T47D (cell line): ENCODE measurements at places on chromosomes 2 and 18.
A peak's percentile ranks its signal among the peaks of the same experiment; 100 is the strongest.

DNA sequence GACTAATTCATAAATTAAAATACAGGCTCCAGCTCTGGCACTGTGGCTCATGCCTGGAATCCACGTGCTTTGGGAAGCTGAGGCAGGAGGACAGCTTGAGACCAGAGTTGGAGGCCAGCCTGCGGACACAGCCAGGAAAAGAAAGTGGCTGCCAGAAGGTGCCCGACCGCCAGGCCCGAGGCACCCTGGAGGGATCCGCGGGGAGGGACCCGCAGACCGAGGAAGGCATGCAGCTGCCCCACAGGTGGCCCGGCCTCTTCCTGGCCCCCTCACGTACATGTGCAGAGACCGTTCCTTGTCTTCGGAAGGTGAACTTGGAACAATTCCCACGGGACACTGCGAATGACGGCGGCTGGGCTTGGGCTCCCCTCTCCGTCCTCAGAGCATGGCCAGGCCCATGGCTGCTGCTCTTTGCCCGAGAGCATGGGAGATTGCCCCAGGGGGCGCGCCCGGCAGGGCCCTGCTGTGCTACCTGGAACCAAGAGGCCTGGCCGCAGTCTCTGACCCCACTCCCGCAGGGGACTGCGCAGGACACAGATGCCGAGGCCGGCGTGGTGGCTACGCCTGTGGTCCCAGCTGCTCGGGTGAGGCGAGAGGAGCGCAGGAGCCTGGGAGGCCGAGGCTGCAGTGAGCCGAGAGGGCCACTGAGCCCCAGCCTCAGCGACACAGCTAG, 55.6 kb upstream of the IMP4 start:
- no peak for DNase-seq

DNA sequence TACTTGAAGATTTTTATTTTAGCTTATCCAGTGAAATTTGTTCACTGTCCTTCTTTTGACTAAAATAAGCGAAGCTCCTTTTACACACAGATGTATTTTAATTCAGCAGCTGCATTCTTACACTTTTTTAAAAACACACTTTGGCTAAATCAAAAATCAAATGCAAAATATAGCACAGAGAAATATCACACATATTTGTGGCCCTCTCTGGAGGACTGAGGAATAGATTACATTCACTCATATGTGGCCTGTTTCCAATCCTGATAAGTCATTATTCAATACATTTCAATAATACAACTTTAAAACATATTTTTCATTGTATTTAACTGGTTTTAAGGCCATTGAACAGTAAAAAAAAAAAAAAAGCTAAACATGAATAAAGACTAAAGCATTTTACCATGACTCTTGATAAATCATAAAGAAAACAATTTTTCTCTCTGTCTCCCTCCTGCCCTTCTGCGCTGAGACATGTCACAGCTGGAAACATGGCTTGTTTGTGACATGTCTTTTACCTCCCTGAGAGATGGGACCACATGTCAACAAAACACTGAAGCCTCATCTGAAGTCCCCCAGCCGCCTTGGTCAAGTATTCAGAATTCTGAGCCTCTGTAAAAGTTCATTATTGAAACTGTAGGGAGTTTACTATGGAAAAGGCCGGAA, 221.0 kb downstream of the ZNF407 start:
- DNase-seq = no peak

GRCh38 chr2:63741884-63742579, 99.7 kb upstream of the UGP2 start:
- no peak for DNase-seq

DNA sequence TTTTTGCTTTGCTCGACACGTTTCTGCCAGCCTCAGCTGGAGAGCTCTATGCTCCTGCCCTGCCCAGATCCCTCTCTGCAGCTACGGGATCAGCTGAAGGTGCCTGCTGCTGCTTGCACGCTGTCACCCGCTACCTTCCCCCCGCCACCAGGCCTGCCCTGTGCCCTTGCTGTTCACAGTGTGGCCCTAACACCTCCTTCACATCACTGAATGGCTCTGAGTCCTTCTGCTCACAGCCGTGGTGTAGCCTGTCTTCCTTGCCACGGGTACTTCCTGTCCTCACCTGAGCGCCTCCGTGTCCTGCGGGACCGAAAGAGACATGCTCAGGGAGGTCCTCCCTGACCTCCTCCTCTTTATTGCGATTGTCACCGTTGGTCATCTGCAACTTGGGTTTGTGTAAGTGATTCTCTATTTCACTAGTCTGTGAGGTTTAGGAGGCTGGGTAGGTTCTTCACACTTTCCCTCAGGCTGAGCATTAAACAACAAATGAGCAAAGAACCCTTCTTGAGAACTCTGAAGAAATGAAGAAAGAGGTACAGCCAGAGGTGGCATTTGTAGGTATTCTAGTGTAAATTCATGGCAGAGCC, 127.5 kb downstream of the NCK2 start:
- DNase-seq = no peak

GRCh38 chr2:104378853-104379374, 475.0 kb upstream of the POU3F3 start:
- DNase-seq = peak; percentile 30

DNA sequence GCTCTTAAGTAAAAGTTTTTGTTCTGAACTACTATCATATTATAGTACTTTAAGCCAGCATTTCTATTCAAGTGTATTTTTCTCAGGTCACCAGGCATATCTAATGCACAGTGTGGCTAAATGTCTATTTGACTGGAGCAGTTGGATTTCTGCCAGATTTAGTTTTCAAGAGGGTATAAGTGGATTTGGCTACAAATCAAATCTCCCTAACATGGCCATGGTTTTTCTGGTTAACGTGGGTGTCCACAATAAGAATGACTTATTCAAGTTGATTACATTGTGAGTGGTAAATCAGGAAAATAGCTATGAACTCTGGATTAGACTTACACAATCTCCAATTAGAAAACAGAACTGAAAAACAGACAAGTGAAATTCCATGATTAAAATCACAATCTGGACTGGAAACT, 5.7 kb upstream of the CHN1 start:
- DNase-seq = no peak

- no peak for DNase-seq
Observed at GRCh38 chr18:60493066-60493465, 120.5 kb upstream of the MC4R start.

DNA sequence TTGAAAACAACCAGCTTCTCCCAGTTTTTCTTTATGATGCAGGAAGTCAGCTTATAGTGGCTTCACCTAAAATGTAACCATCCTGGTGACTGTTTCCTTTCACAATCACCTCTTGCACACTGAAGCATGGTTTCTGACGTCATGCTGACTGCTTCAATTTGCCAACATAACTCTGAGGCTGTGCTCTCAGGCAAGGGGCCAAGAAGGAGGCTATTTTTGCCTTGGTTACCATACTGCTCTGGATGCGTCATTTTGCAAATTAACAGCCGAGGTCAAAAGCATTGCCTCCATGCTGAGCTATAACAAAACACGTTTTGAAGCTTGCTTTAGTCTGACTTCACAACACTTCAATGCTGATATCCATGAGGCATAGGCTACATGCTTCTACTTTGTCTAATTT, 397.8 kb downstream of the METTL4 start:
- DNase-seq = no peak

- no peak for DNase-seq
Observed at GRCh38 chr18:26386002-26386401, 159.8 kb downstream of the TAF4B start.
